ENCODE measurements at places on chromosomes 2 and 18.

DNA sequence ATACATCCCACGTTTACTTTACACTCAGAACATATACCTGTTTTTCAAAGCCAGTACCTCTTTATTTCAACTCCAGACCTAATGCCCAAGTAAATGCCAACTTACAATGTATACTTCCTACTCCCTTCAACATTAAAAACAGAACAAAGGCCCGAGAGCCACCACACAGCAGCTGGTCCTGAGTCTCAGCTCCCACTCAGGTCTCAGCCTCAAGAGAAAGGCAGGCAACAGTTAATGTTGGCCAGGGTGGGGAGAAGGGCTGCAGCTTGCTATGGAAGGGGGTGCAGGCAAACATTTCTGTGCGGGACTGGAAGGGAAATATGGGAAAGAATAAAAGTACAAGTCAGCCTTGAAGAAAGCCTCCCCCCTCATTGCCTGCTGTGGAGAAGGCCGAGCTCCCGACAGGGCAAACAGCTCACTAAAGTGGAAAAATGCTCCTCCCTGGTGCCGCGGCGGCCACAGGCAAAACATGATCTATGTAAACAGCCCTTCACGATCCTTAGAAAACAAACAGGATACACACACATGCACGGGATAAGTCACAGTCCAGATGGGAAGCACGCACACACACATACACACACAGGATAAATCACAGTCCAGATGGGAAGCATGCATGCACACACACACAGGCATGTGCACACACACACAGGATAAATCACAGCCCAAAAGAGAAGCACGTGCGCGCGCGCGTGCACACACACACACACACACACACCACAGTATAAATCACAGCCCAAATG is 67.4 kb downstream of the ADNP2 start:
- DNase-seq: no peak

GRCh38 chr2:3307901-3308300 is 69.7 kb downstream of the EIPR1 start:
- no peak for DNase-seq

GRCh38 chr2:14572633-14573032 is 59.9 kb upstream of the LRATD1 start:
- DNase-seq: no peak

DNA sequence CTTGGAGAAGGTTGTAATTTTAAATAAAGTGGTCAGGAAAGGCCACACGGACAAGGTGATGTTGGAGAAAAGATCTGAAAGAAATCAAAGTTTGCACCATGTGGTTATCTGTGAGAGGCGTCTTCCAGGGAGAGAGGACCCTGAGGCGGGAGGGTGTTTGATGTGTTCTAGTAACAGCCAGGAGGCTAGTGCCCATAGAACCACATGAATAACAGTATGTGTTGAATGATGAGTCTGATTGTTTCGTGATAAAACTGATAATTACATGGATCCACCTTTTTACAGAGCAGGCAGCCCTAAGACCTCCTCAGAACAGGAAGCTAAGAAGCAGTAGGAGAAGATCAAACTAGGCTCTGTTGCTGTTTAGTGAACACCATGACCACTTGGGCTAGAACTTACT is 91.4 kb downstream of the SCG2 start:
- DNase-seq: no peak
